Activated CD8-positive, alpha-beta memory T cell treated with anti-CD3 and anti-CD28 coated beads for 36 hours (primary cell): ENCODE measurements at places on chromosomes 12 and 14. TPM values are rescaled to one million over a fixed set of nuclear protein-coding genes. Genes with fewer than 3 reads are reported as not detected.

The NKX2-1 gene
- total RNA-seq = not detected

The PNP gene
- total RNA-seq = 219 TPM

The COL2A1 gene
- total RNA-seq = not detected

The CLEC6A gene
- total RNA-seq = not detected

The LRTM2 gene
- total RNA-seq = not detected

The ARHGEF25 gene
- total RNA-seq = 2.3 TPM

The KRT3 gene
- total RNA-seq = not detected

The KRT78 gene
- not detected for total RNA-seq

The SLCO1C1 gene
- not detected for total RNA-seq

The SCN8A gene
- total RNA-seq = 1.1 TPM

The TMTC1 gene
- total RNA-seq = not detected

The OR4E2 gene
- total RNA-seq = not detected

The CD69 gene
- total RNA-seq = 83.5 TPM
